ENCODE measurements at places on chromosomes 4 and X.

GRCh38 chrX:24657671-24658386, 10.7 kb upstream of the PCYT1B start:
- no peak for DNase-seq

DNA sequence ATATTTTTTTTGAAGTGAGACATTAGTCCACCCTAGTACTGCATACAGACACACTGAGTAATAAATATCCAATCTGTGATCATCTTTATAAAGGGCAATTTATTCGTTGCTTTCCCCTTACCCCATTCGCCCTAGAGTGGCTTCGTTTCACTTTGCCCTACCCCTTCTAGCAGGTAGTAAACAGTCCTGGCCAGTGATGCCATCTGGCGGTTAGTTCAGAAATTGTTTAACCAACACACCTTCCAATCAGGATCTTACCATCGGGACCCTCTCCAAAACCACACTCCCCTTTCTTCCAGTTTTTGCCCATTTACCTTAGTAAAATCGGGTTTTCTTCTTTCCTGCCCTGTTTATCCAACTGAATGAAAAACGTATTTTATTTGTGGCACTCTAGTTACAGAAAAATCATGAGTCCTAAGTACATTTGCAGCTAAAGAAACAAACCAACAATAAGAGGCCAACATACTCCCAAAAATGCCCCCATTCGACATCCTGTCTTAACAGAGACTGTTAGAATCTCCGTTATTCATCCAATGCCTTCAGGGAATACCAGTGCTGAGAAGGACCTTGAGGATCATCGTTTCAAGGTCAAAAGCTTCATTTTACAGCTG, 2.2 kb downstream of the PPA2 start:
- no peak for DNase-seq

- no peak for DNase-seq
These were observed 935.4 kb upstream of the TENM3 start for GRCh38 chr4:181307824-181308223.

GRCh38 chr4:8329859-8330761, 60.6 kb downstream of the HTRA3 start:
- DNase-seq = no peak

GRCh38 chr4:56042225-56042624, 93.5 kb downstream of the CEP135 start:
- no peak for DNase-seq

DNA sequence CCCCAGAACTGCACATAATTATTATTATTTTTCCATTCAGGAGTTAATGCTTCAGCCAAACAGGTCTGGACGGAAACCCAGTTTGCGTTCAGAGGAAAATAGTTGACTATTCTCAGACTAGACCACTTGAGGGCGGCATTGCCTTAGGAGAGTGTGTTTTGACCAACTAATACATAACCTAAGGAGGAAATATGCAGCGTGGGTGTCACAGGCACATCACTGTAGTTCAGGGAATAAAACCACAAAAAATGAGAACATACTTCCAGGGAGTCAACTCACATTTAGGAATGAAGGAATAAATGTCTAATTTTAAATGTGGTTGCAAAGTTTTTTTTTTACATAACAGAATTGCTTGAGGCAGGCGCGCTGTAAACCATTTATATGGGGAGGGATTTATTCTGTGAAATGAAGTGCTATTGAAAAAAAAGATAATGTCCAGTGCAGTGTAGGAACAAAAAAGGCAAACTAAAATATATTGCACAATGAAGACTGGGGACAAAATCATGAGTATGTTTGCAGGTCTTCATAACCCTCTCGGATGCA, 93.3 kb downstream of the SYNPO2 start:
- no peak for DNase-seq

DNA sequence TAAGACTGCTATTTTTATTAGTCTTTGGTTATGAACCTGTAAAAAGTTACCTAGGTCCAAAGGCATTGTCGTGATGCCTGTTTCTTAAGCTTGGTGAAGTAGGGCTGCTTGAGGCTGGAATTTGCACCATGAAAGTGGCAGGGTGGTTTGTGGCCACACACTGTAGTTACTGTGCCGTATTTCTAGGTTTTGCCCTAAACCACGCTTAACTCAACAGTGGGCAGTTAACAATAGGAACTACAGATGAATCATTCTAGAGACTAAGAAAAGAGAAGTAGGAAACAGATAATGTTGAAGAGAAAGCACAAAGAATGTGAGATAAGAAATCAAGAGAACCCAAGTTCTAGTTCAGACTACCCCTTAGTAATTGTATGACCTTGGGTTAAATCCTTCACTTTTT, 11.5 kb downstream of the ETNPPL start:
- DNase-seq = no peak

DNA sequence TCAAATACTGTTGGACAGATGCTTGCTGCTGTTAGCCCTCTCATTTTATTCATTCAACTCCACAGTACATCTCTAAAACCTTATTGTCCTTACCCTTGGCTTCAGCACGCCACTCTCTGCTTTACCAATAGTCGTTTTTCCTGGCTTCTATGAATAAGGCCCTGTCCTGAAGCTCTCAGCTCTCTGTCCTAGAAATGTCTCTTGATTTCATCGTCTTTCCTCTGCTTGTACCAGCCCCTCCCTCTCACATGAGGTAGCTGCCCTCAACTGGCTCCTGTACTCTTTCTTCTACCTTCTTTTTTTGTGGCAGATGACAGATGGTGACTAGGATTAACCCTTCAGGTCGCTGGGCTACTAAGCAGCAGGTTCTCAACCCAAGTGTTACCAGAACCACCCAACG, 11.4 kb downstream of the ADGRA3 start:
- DNase-seq = no peak

- DNase-seq = no peak
These were observed 307.2 kb downstream of the SLC7A11 start for GRCh38 chr4:137934911-137935310.

- DNase-seq = no peak
These were observed at the start of gene SFRP2 for GRCh38 chr4:153788413-153789276. SFRP2 (minus strand) TSS chr4:153789083; CDS start chr4:153788835, 248 bp downstream.

- no peak for DNase-seq
These were observed 68.6 kb downstream of the PRSS12 start for GRCh38 chr4:118284169-118284568.

DNA sequence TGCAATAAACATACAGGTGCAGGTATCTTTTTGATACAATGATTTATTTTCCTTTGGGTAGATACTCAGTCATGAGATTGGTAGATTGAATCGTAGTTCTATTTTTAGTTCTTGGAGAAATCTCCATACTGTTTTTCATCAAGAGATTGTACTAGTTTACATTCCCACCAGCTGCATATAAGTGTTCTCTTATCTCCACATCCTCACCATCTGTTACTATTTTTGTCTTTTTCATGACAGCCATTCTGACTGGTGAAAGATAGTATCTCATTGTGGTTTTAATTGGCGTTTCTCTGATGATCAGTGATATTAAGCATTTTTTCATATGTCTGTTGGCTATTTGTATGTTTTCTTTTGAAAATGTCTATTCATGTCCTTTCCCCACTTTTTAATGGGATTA, 202.2 kb downstream of the RAPGEF2 start:
- no peak for DNase-seq

- DNase-seq = no peak
These were observed 253.9 kb upstream of the GPC4 start for GRCh38 chrX:133669214-133669613.

- DNase-seq = no peak
These were observed 256.9 kb downstream of the ADAMTS3 start for GRCh38 chr4:72312032-72312650.

DNA sequence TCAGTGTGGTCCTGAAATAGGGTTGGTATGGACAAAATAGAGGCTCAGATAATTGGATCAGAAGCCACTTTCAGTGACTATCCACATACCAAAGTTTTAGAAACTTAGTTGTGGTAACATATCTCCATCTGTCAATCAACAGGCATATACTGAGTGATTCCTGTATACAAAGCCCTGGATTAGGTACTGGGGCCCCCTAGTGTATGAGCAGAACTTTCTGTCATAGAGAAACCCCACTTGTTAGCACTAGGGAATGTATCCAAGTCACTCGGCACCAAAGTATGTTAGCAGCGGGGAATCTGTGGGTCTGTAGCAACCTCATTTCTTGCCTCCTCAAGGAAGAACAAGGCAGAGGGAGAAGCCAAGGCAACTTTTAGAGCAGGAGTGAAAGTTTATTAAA, 50.7 kb downstream of the MAP7D3 start:
- no peak for DNase-seq

- no peak for DNase-seq
These were observed 228.9 kb upstream of the ETNPPL start for GRCh38 chr4:108991551-108992328.

DNA sequence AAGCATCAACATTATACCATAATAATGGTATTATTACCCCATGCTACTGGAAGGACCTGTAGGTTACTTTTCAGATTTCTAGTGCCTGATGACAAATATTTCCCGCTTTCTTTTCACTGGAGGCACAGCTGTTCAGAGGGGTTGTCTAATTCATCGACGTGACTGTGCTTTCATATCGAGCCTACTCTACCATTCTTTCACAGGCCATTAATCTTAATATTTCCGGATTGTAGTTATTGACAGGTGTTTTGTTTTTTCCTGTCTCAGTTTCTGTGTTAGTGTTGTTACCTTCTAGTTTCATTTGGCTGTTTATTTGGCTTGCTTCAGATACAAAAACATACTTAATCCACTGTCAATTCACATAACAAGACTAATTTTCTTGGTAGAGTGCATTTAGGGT, 330.9 kb downstream of the SPOCK3 start:
- DNase-seq = no peak

- no peak for DNase-seq
These were observed 518.8 kb upstream of the FTHL17 start for GRCh38 chrX:31590581-31591114.

GRCh38 chrX:13000301-13000811, 25.4 kb downstream of the TMSB4X start:
- DNase-seq = no peak

GRCh38 chrX:15751155-15751819, 13.2 kb downstream of the CA5B start:
- no peak for DNase-seq

DNA sequence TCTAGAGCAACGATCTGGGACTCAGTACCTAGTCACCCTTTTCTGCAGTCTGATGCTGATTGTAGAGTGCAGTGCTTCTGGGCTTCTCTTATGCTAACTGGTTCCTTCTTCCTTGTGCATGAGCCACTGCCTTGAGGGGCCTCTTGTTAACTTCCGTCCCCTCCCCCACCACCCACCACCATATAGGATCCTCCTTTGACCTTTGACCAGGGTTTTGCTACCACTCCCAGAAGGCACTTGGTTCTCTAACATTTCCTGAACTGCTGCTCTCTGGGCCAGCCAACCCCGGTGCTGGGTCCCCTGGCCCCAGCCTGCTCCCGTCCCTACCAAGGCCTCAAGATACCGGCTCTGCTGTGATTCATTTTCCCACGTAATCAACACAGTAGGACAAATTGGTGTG, 104.6 kb upstream of the KLF3 start:
- no peak for DNase-seq

GRCh38 chr4:139556724-139557555, 921 bp upstream of the SETD7 start:
- DNase-seq = peak; percentile 52

DNA sequence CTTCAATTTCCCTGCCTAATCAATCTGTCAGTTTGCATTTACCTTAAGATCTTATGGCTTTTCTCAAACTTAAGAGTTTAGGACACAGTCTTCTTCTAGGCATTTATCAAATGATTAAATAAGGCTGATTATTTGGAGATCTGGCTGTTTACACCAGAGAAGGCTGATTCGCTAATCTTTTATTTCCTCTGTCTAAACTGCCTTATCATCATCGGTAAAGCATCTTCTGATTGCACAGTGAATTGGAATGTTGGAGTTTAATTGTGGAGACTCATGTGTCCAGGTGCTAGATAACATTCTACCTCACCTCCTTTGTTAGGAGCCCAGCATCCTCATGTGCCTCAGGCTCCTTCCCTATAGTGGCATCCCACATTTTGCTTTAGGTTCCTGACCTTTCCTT, 100.3 kb upstream of the DDIT4L start:
- DNase-seq = no peak

- no peak for DNase-seq
These were observed 413.6 kb downstream of the TRIML1 start for GRCh38 chr4:188552741-188553275.

DNA sequence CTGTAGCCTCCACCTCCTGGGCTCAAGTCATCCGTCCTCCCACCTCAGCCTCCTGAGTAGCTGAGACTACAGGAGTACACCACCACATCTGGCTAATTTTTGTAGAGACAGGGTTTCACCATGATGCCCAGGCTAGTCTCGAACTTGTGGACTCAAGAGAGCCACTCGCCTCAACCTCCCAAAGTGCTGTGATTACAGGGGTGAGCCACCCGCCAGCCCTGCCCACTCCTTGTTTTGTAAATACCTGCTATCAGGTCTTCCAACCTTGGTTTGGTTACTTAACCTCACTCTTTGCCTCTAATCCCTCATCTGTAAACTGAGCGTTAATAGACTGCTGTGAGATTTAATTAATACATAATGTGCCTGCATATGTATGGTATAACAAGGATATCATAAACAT, 803 bp downstream of the CNGA1 start:
- no peak for DNase-seq

DNA sequence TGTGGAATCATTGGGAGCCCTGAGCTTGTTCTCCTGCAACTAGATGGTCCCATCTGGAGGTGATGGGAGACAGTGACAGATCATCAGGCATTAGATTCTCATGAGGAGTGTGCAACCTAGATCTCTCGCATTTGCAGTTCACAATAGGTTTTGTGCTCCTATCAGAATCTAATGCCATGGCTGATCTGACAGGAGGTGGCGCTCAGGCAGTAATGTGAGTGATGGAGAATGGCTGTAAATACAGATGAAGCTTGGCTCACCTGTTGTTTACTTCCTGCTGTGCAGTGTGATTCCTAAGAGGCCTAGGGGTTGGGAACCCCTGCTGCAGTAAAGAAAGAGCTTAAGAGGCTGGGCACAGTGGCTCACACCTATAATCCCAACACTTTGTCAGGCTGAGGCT, 42.2 kb upstream of the PUDP start:
- no peak for DNase-seq

- DNase-seq = peak; percentile 8
These were observed 14.5 kb upstream of the PRRG3 start for GRCh38 chrX:151680805-151681204.

All from LNCaP clone FGC (cell line).